ENCODE measurements at places on chromosomes 7 and 10.

- no peak for DNase-seq
Observed at GRCh38 chr7:151051108-151051507, 2.8 kb downstream of the ASIC3 start.

DNA sequence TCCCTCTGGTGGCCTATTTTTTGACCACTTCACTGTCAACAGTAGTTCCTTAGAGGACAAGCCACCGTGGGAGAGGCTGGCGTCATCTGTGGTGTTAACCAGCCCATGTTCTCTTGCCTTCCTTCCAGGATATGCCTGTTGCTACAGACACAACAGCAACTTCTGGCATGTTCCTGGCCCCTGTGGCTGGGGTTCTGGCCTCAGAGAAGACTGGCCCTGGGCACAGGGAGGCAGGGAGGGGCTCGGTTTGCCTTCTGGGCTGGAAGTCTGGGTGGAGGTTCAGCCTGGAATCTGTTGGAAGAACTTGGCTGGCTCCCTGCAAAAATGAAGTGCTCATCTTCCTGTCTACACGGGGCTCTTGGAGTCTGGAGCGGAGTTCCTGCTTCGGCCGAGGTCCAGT, 25.7 kb downstream of the GOLGA7B start:
- no peak for DNase-seq

DNA sequence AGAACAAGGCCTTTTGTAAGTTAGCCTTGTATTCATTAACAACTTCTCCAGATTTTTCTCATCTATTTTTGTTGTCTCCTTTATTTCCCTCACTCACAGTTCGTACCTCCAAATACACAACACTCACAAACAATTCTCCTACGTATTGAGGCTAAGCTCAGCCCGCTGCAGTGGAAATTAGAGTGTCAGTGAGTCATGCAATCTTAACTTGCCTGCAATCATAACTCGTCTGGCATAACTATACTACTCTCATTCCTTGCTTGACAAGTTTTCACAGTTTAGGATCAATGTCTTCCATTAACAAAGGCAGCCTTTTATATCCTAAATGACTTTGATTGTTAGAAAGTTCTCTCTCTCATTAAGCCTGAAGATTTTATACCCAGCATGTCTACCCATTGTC, 23.8 kb downstream of the TMEM196 start:
- no peak for DNase-seq

- no peak for DNase-seq
Observed at GRCh38 chr7:141014125-141014523, 628 bp downstream of the MRPS33 start.

GRCh38 chr7:38321515-38321944, 48.1 kb upstream of the TARP start:
- peak; percentile 29 for DNase-seq

- DNase-seq: no peak
Observed at GRCh38 chr7:98110249-98111022, 3.8 kb downstream of the LMTK2 start.

- no peak for DNase-seq
Observed at GRCh38 chr7:39667341-39667923, 44.1 kb downstream of the RALA start.

DNA sequence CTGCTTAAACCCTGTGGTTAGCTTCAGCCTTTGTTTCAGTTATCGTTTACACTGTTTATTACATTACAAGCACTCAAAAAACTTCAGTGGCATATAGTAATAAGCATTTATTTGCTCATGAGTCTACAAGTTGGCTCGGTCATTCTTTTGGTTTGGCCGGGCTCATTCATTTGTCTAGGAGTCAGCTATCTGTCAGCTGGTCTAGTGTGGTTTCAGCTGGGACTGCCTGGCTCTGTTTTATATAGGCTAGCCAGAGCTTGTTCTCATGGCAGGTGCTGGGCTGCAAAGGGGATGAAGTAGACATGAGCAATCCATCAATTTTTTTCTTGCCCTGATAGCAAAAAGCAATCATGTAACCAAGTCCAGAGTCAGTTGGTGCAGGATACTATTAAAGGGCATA, 103.6 kb downstream of the MKLN1 start:
- DNase-seq: no peak

DNA sequence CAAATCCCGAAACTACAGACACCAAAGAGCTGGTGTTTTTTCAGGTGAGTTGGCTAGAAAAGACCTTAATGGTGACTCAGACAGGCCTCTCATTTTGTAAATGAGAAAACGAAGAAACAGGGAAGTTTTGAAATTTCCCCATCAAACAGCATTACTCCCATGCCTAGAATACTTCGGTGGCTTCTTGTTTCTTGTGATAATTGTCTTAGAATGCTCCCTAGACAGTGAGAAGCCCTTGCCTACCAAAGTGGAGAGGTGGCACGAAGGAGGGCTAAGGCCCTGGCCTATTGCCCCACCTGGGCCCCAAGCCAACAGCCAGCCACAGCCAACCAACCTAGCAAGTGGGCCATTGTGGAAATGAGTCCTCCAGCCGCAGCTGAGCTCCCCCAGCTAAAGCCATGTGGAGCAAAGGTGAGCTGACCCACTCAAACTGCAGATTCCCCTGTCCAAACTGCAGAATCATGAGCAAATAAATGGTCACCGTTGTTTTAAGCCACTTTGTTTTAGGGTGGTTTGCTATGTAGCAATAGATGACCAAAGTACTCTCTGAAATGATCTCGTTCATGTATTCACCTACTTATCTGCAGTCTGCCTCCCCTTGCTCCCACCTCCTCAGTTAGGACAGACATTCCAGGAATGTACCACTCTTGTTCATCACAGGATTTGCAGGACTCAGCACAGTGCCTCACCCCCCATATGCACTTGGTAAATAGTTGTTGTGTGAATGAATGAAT, 97.7 kb upstream of the FGFR2 start:
- DNase-seq: no peak

DNA sequence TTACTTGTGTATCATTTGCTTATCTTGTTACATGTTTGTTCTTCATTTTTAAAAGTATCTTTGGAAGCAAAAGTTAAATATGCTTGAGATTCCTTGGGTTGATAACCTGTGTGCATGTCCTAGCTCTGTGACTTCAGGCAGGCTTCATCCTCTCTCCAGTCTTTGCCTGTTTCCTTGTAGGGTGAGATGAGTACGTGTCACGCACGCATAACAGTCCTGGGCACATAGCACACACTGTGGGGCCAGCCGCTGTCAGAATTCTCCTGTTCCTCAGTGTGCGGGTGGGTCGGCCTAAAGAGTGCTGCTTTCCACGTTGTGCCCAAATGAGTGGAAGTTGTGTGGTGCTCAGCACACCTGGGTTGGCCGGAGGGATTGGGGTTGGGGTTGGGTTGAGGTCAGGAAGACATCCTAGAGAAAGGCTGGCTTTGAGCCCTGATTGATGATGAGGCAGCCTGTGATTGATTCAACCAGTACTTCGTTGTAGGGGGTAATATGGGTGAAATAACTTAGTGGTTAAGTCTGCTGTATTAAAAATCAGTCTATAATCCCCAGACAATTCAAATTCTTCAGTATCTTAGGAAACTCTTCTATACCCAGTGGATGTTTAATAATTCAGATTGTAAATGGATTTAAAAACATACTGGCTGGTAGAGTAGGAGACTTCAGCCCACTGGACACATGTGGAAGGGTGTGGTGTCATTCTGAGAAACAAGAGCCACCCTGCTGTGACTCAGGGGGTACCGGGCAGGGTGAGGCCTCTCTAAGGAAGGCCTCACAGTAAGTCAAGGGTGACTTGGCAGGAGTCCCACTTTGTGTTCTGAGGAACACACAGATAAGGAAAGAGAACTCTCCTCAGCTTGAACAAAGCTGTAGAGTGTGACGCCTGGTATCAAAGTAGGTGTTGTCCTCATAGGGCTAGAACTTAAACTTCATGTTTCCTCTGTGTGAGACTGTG, 54.8 kb downstream of the DAGLB start:
- peak; percentile 75 for DNase-seq

GRCh38 chr10:128843972-128844371, 623.1 kb upstream of the MGMT start:
- DNase-seq: no peak

DNA sequence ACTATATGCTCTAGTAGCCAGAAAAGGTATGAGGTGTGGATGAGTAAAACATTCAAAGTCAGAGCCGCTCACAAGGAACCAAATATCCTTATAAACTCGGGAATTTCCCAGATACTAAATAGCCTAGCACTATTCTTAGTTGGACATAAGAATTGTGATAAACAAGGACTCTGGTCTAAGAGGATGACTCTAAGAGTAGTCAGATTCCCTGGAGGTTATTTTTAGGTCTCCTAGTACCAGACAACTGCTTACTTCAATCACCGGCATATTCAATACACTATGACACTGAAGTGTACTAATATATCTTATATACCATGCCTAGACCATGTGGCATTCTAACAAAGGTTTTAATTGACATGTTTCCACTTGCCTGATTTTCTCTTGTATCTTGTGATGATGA, 56.5 kb downstream of the LMBR1 start:
- no peak for DNase-seq

- DNase-seq: no peak
Observed at GRCh38 chr10:132612571-132613504, 75.3 kb downstream of the INPP5A start.

DNA sequence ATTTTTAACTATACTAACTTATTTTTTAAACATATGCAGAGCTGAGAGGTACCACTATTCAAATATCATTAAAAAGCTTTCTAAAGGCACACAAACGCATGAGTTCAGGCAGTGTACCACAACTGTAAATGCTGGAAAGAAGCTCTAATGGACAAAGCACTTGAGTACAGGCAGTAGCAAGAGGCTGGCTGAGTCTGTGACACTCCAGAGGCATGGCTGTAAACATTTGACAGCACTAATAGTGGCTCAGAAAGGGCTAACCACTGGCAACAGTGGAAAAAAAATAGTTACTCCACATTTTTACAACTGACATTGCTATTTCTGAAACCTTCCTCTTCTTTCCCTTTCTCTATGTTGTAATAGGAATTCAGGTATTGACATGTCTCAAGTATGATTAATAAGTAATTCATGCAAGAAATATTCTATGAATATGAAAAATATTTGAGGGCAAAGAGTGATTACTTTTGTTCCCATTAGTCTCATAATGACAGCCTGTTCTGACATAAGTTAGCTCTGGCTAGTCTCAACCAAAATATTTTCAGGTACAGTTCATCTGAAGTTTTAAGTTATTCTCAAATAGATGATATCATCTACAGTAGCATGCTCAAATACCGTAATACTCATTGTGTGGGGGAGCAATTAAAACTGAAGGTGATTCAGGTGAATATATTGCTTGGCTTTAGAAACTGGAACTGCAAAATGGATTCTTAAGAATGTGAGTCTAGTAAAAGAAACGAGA, 324.0 kb upstream of the POT1 start:
- DNase-seq: no peak

DNA sequence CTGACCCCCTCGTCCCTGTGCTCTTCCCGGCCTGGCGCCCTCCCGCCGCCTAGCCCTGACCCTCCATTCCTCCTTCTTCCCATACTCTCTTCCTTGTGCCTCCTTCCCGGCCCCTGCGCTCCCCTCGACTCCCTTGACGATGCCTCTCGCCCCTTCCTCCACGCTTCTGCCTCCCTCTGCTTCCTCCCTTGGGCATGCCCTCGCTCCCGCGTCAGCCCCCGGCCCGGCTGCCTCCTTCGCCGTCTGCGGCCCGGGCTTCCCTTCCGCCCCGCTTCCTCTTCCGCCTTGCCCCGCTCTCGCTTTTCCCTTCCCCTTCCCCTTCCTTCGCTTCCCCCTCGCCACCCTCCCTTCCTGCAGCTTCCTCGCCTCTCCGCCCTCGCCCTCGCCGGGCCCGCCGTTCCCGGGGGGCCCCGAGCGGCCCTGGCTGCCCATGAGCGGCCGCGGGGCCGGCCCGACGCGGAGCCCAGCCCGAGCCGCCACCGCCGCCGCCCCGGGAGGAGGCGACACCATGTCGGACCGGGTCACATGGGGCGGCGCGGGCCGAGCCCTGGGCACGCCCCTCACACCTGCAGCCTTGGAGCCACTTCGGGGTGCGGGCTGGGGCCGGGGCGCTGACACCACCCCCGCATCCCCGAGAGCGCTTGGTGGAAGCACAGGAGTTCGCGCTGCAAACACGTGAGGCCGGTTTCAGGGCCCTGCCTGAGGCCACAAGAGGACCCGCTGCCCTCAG, at the start of gene FBXW4:
Gene FBXW4, minus strand, starts transcription at position 497 of the 730 bp plus-strand sequence. Its CDS starts 65 bp downstream, at position 432.
- peak; percentile 65 for DNase-seq

DNA sequence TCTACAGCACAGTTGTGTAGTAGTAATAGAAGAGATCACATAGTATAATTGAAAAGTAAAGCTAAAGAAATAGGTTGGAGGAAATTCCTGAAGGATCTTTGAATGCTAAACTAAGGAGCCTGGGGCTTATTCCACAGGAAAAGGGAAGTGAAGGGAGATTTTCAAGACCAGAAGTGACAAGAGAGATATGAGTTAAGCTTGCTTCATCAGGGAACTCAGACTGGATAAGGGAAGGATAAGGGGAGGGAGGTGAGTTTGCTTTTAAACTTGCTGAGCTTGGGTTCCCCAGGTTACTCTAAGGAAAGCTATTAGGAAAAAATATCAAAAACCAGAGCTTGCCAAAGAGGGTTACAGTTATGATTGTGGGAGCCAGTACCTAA, 182.4 kb downstream of the RAPGEF5 start:
- no peak for DNase-seq

DNA sequence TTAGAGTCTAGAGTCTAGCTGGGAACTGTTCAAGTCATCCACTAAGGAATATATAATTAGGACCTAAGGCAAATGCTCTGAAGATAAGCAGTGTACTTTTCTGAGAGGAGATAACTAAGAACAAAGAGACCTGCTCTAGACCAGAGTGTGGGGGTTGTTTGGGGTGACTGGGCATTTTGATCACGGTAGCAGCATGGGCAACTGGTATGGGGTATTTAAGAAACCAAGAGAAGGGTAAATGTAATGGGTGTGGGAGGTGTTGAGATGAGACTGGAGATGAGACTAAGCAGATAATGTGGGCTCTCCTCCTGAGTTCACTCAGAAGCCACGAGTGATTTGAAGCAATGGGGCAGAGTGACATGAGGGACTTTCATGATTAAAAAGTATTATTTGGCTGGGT, 1082.9 kb downstream of the GATA3 start:
- DNase-seq: no peak

- no peak for DNase-seq
Observed at GRCh38 chr10:96591946-96592345, 5.1 kb upstream of the TM9SF3 start.

DNA sequence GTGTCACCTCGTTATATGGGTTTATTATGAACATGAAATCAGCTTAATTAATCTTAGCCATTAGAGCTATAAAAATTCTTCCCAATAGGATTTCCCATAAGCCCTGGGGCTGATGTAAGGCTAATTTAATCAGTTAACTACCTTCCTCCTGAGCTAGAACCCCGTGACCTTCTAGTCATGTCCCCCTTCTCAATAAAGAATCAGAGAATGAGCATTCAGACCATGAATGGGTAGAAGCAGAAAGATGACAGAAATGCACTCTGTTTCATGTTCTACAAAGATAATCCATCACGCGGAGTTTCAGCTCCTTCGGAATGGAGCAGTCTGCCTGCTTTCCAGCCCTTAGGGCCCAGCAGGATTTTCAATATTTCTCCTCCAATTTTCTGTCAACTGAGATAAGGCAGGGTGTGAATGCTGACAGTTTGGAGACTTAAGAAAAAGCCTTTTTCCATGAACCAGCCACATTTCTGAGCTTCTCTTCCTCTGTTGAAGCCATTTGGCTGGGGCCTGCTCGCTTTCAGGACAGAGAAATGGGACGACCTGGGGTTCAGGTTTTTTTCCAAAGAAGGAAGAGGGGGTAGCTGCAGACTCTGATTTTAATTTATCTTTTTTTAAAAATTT, 211.0 kb downstream of the NEBL start:
- no peak for DNase-seq

Measured in bone marrow (tissue), 2 donors.